Stimulated activated CD4-positive, alpha-beta T cell treated with anti-CD3 and anti-CD28 coated beads, Interleukin-12 subunit alpha, Interleukin-12 subunit beta, amount 100 ng/mL, for 24 hours (primary cell): ENCODE measurements at places on chromosomes 2 and 18.

- DNase-seq = no peak
Observed at GRCh38 chr2:240433973-240434727, 1.3 kb upstream of the GPC1 start.

DNA sequence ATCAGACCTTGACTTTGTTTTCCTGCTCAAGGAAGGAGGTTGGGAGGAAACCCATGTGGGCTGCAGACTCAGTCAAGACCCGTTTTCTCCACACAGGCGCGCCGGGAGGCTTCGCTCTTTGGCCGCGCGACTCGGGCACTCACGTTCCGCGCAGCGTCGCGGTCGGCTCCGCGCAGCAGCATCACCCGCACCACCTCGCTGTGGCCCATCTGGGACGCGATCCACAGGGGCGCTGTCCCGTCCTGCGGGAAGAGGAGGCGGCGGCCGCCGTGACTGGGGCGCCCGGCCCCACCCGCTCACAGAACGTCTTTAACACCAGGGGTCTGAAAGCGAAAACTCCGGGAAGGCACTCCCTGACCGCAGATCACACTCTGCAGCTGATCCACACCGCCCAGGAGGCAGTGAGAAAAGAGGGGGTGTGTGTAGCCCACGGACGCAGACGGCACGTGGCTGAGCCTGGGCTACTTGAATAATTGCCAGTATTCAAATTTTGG is 33.1 kb upstream of the NPC1 start:
- DNase-seq = no peak

GRCh38 chr18:6814882-6815425 is 85.4 kb downstream of the ARHGAP28 start:
- no peak for DNase-seq

DNA sequence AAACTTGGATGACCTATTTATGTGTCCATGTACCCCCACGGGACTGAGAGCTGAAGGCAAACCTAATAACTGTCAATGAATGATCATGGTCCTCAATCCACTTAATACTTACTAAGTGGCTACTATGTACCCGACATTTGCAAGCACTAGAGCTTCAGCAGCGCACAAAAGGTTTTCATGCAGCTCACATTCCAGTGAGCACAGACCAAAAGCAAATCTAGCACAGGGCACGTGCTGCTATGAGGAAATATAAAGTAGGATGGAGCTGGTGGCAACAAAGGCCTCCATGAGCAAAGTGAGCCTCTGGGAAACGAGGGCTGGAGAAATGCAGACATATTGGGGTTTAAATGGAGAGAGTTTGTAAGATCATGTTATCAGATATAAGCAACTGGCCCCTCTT is 3.5 kb downstream of the SLC40A1 start:
- no peak for DNase-seq

DNA sequence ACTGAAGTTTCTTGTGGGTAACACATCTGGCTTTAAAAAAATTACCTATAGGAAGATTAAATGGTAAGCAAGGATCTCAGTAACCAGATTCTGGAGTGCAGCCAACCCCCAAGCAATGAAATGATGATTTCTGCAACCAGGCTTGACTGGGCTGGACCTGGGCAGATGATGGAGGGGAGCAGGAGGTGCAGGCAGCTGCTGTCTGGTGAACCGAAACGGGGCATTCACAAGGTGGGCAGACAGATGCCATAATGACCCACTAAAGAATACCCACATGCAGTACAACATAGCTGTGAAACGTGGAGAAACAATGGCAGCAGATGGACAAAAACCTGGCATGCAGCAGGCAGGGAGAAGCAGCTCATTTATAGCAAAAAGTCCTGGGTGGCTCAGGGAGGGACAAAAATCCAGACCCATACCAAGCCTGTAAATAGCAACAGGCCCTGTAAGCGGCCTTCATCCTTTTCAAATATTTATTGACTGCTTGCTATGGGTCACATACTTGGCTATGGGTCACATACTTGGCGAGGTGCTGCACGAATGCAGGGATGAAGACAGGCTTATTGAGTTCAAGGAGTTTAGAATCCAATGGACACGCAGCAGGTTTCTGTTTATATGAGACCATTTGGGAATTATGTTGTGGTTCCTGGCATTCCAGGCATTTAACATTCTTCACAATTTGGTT is 244.7 kb downstream of the HRH4 start:
- DNase-seq = no peak

GRCh38 chr2:111205774-111206173 is 85.1 kb downstream of the BCL2L11 start:
- no peak for DNase-seq
